Hematopoietic multipotent progenitor cell treated with erythropoietin and hydrocortisone succinate and interleukin-3 and kit ligand, for 8 days (in vitro differentiated cells): ENCODE measurements at places on chromosomes 2 and 18.

DNA sequence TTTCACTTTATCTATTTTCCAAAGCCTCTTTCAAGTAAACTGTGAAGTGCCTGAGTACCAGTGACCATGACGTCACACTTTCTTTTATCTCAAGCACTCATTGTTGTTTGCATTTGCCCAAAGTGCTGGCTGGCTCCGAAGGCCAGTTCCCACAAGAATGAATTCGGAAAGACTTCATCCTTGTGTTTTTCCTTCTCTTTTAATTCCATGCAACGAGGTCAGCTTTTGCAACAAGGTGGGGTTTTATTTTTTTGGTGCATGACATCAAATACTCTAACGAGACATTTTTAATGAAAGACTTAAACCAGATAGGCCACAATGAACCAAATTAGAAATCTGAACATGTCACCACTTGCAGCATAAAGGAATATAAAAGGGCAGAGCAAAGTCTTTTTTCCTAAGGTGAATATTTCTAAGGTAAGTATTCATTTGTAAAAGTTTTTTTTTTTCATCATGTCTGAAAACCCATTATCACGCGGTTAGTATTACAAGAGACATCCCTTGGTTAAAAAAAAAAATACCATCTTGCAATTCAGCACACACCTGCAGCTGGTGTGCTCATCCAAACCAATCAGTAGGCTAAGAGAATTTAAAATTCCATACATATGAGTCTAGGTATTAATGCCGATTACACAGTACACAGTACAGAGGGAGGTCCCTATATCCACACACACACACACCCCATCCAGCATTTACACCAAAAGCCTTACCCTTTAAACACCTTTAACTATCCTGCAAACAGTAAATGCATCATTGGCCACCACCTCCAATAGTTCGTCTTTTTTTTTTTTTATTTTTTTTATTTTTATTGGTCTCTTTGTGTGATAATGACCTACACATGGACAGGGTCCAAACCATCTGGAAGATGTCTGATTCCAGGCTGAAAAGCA lies 2.3 kb downstream of the ARL4C start:
- no peak for DNase-seq

DNA sequence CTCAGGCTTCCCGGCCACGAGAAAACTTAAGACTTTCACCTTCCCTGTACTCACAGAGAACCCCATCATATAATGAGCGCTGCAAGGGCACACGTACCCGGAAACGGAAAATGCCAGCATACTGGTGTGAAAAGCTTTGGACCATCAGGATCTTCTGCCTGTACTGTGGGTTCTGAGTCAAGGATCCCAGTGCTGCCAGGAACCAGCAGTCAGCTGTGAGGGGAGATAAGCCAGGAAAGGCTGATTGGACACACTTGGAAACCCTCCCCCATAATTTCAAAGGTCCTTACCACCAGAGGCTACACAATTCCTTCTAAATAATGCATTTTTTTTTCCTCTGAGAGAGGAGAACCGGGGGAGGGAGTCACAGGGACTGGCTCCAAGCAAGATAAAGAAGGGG lies 31.4 kb downstream of the CAPN13 start:
- DNase-seq, result peak; percentile 9

- no peak for DNase-seq
Observed at GRCh38 chr2:45000921-45001868, 8.1 kb downstream of the SIX2 start.

DNA sequence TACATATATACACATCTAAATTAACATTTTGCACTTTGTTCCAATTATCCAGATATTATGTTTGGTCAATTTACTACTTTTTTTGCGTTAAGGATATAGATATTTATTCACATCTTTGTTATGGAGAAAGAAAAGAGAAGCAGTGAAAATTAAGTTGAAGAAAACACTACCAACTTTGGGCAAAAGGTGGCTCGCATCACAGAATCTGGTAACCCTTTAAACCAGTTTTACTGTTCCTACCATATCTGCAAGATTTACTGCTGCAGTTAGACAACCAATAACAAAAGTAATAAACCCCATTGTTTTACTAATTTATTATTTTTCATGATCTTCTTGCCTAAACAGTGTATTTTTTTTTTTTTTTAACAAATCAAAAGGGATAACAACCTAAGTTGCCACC lies 53.6 kb downstream of the SMAD2 start:
- DNase-seq, result no peak

GRCh38 chr2:149050188-149050587 lies 11.7 kb downstream of the LYPD6B start:
- no peak for DNase-seq

DNA sequence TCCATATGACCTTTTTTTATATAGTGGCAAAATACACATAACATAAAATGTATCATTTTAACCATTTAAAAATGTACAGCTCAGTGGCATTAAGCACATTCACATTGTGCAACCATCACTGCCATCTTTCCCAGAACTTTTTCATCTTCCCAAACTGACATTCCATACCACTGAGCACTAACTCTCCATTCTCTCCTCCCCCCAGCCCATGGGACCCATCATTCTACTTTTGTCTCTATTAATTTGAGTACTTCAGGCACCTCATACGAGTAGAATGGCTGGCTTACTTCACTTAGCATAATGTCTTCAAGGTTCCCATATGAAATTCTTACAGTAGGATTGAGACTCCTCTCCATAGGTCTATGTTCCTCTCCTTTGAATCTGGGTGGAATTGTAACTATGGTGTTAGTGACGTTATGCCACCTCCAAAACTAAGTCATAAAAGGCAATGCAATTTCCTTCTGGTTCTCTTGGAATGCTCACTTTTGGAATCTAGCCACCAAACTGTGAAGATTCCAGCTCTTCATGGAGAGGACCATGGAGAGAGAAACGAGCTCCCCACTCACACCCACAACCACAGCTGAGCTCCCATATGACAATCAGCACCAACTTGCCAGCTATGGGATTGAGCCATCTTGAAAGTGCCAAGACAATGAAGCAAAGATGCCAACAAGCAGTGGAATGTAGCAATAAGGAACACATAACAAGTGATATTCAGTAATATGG lies 9.8 kb upstream of the DNAJC27 start:
- DNase-seq, result no peak

DNA sequence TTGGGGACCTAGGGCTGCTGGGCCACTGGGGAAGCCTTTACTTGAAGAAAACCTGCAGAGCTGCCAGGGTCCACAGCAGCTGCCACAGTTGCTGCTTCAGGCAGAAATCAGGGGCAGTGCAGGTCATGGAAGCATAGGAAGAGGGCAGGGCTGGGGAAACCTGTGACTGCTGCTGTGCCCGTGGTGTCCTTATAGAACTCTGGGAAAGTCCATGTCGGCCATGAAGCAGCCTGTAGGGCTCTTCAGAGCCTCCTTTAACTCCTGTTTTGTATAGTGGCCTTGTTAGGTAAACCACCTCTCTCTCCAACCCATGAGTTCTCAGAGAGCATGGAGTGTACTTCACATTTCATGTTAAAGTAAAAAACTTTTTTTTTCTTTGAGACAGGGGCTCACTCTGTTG lies 62.1 kb downstream of the SMAD4 start:
- no peak for DNase-seq

GRCh38 chr2:240916571-240917008 lies 10.5 kb downstream of the CROCC2 start:
- no peak for DNase-seq

DNA sequence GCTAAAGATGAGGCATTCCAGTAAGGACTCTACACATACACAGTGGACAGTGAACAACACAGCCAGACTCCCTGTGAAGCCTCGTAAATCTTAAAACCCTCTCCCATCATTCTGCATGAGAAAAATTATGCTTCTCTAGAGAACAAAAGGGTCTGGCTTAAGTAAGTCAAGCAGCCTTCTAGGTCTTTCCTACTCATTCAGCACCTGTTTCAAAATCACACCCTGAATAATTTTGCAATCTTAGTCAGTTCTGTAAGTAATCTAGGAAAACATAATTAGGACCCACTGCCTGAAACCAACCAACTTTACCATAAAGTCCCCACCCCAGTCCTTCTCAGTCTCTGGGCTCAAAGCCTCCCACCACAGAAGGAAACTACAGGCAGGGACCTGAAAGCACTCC lies 19.7 kb downstream of the IAH1 start:
- DNase-seq, result no peak

DNA sequence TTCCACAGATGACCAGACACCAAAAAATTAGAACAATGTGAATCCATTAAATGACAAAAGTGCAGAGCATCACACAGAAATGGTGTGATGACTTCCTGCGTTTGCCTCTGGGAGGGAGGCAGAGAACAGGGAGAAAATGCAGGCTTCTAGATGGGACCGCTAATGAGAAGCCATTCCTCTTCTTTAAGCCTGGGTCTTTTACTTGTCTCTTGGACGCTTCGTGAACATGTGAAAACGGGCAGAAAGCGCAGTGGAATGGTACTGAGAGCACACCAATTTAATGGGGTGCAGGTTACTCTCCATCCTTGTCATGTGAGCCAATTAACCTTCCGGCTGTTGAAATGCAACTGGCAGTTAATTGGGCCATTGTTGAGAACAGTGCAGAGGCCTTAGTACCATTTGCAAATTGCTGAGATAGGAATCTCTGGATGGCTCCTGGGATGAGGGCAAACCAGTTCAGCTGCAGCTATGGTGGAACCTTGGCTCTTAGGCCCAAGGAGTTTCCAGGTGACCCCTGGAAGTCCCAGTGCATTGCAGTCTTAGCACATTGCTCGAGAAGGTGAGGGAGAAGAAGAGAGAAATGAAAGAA lies 210.4 kb upstream of the CXCR4 start:
- no peak for DNase-seq

DNA sequence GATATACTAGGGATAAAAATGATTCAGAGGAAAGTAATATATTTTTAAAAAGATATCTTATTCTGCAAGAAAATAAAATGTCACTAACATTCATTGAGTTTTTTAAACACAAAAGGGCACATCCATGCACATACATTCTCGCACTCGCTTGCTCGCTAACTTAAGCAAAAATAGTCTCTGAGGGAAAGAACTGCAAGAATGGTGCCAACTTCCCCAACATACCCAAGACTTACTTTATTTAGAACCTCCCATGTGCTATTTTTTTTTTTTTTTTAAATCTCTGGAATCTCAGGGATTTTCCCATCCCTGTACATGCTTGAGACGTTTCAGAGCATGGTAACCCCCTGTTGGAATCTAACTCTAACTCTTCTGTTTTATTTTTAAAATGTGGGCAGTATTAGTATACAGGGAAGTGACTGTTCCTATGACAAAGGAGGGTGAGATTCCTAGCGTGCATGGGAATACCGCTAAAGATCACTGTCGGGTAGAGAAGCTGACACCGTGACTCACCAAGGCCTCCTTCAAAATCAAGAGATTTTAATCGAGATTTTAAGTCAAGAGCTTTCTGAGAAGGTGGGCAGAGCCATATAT lies 187.9 kb upstream of the ZEB2 start:
- DNase-seq, result no peak

GRCh38 chr18:80202264-80202998 lies 44.9 kb downstream of the PARD6G start:
- no peak for DNase-seq

GRCh38 chr2:98748292-98749065 lies 17.5 kb upstream of the MGAT4A start:
- DNase-seq, result no peak

DNA sequence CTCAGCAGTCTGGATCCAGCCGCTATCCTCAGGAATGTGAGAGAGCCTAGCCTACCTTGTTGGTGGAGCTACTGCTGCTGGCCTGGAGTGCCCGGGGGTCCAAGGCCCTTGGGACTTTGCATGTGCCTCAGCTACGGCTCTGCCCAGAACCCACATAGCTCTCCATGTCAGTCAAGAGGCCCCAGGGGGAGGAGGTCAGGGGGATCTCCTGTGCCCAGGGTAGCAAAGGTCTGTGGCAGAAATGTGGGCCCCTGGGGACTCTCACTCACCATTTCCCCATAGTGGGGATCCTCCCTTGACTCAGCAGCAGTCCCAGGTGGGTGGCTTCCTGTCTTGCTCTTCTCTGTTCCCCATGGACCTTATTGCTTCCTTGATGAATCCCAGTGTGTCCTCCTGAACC lies 342.7 kb upstream of the CHAC2 start:
- DNase-seq, result no peak

GRCh38 chr2:165060411-165060810 lies 105.1 kb upstream of the SLC38A11 start:
- DNase-seq, result no peak

DNA sequence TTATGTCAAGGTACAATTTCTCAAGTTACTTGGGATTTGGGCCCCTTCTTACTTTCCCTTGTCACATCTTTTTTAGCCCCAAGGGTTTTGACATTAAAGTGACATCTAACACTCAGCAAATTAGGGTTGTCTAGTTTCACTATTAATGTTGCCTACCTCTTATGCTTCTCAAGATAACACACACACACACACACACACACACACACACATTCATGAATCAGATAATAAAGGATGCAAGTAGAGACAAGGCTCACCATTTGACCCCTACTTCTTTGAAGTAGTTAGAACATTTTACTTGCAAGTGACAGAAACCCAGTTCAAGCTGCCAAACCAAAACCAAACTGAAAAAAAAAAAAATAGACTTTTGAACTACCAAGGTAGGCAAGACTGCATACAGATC lies 138.8 kb downstream of the TRIB2 start:
- no peak for DNase-seq

- no peak for DNase-seq
Observed at GRCh38 chr2:127712999-127713398, 11.7 kb downstream of the SFT2D3 start.

GRCh38 chr2:186718122-186718521 lies 24.3 kb downstream of the FAM171B start:
- no peak for DNase-seq

- DNase-seq, result no peak
Observed at GRCh38 chr2:100894105-100894795, 74.3 kb downstream of the NPAS2 start.

- DNase-seq, result no peak
Observed at GRCh38 chr2:103132536-103133217, 370.8 kb downstream of the TMEM182 start.

DNA sequence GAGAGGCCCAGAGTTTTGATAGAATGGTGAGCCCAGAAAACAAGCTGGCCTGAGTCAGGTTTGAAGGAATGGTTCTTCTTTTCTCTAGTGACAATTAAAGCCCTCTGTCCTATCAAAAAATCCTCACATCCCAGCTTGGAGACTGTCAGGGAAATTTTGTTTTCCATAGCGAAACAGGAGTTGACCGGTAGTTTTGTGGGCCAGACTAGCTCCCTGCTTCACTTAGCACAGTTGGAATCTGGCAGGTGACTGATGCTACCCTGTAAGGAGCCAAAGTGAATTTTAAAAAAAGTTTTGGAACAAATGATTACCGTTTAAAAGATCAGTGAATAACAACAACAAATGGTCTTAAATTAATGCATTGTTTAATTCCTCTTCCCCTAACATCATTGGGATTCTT lies 6.7 kb downstream of the NAB1 start:
- no peak for DNase-seq

DNA sequence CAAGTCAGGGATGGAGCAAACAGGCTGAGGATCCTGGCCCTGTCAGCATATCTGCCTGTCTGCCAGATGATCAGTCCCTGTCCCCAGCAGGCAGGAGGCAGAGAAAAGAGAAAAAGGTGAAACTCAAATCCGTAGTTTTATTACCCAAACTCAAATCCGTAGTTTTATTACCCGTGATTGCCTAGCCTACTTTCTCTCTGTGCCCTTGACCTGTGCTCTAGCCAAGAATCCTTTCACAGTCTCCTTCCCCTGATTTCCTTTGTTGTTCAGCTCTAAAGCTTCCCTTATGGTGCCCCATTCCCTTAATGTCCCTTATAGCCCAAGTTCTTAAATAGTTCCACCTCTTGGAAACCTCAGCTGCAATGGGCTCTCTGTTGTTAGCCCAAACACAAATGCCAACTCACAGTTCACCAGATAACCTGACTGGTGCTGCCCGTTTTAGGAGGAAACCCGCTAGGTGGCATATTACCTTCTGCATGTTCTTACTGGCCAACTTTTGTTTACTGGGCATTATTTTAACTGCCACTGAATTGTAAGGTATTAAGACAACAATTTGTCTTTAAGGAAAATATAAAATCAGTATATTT lies 125.7 kb upstream of the FZD5 start:
- DNase-seq, result no peak
